ENCODE measurements at places on chromosomes 3 and 15. TPM values are rescaled to one million over a fixed set of nuclear protein-coding genes. Genes with fewer than 3 reads are reported as not detected.

Gene PIGX
- 32.1 TPM for polyA plus RNA-seq

Gene CCDC66
- 34.3 TPM for polyA plus RNA-seq

Gene CFAP20DC
- polyA plus RNA-seq, result 4.2 TPM

Gene NTRK3
- polyA plus RNA-seq, result 12.9 TPM

Gene EMC7
- 91.7 TPM for polyA plus RNA-seq

Gene CLSTN2
- 1.9 TPM for polyA plus RNA-seq

Gene EDC3
- 45.4 TPM for polyA plus RNA-seq

Gene C3orf22
- polyA plus RNA-seq, result 0.06 TPM

Gene DUOXA2
- polyA plus RNA-seq, result not detected

Gene VILL
- 11.0 TPM for polyA plus RNA-seq

Gene SCN11A
- polyA plus RNA-seq, result 0.97 TPM

Gene DUOX1
- polyA plus RNA-seq, result 2.2 TPM

Gene NEK10
- 1.7 TPM for polyA plus RNA-seq

Gene AAGAB
- 63.2 TPM for polyA plus RNA-seq

Gene MUC20
- 31.5 TPM for polyA plus RNA-seq

Gene ZNF80
- polyA plus RNA-seq, result 0.06 TPM
